ENCODE measurements at places on chromosomes 12 and 14.

GRCh38 chr12:72272731-72273498 lies 745 bp downstream of the TRHDE start:
- DNase-seq: no peak

- no peak for DNase-seq
These were observed 138.0 kb upstream of the CRY1 start for GRCh38 chr12:107231303-107231702.

DNA sequence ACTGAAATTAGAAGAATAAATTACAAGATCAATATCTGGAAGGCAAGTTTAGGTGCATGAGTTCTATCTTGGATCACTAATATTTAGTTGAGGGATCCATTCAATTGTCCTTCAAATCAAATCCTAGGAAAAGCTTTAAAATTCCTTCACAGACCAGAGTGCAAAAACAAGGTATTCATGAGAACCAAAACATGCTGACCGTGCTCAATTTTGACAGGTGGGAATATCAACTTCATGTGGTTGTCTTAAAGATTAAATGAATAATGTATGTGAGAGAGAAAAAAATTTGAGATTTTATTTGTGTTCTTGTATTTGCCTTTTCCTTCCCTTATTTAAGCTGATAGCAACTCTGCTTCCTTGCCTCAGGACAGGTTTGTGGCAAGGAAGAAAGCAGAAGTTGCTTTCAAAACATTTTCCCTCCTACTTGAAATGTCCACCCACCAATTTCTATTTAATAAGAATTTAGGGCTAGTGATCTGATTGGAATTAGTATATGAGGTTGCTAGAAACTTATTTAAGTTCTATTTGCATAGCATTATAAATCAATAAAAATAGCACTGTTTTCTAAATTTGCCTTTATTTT lies 4.9 kb upstream of the PPP1R12A start:
- DNase-seq: peak; percentile 29

DNA sequence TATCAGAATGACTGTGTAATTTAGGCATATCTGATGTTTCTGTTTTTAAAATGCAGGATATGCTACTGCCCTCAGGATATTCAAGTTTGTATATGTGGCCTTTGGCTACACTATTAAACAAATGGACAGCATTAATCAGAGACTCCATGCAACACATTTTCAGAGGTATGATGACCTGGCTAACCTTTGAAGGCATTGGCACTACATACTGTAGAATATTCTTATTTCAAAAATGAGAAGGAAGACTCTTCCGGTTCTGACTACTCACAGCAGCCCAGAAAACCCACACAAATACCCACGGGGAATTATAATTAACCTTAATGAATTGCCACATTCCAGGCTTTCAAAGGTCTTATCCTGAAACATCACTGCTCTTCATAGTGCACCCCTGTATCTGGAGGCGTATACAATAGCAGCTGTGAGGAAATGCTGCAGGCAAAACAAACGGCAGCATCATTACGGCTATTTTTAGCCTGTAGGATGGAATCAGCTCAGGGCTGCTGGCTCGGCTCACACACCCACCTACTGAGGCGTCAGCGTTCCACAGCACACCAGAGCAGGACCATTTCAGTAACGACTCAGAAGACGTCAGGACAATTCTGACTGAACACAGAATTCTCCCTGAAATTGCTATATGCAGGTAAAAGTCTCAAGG lies 648.5 kb downstream of the RPS29 start:
- DNase-seq: no peak

DNA sequence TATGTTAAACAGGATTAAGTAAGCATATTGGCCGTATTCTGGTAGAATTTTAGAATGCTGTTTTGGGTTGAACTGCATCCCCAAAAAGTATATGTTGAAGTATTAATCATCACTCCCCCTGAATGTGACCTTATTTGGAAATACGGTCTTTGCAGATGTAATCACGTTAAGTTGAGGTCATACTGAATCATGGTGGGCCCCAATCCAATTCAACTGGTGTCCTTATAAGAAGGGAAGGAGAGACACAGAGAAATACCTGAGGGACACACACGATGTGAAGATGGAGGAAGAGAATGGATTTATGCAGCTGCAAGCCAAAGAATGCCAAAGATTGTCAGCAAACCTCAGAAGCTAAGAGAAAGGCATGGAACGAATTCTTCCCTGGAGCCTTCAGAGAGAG lies 268.6 kb downstream of the ITPR2 start:
- DNase-seq: no peak

- no peak for DNase-seq
These were observed 4.5 kb downstream of the TMX1 start for GRCh38 chr14:51244591-51244990.

- DNase-seq: peak; percentile 51
These were observed 54.6 kb downstream of the TTC8 start for GRCh38 chr14:88879022-88879421.

DNA sequence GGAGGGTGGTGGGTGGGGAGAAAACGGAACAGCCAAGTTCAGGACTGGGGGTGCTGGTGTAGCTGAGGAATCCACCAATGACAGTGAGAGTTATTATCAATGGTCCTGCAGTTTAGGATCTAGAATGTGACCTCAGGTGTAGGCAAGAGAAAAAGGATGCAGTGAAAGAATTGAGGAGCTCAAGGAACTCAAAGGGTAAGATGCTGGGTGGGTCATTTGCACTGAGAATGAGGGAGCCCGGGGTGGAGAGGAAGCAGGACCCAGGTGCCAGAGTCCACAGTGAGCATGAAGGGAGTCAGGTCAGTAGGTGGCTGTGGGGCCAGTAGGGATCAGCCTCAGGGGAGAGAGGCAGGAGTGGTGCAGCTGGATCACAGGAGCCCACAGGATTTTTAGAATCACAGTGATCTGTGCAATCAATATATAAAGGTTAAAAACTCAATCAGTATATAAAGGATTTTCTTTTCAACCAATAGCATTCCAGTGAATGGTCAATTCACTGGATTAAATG lies 3.2 kb upstream of the KRT7 start:
- DNase-seq: no peak

DNA sequence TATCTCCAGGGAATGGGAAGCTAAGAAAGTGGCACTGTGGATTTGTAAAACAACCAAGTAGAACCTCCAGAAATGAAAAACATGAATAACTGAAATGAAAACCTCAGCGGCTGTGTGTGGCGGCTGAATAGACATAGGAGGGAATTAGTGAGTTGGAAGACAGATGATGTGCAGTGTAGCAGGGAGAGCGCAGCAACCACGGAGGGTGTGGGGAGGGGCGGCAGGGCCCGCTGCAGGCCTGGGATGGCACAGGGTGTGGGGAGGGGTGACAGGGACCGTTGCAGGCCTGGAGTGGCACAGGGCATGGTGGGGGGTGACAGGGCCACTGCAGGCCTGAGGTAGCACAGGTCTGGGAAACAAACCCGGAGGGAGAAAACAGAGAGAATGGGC lies 51.1 kb downstream of the BEGAIN start:
- no peak for DNase-seq

DNA sequence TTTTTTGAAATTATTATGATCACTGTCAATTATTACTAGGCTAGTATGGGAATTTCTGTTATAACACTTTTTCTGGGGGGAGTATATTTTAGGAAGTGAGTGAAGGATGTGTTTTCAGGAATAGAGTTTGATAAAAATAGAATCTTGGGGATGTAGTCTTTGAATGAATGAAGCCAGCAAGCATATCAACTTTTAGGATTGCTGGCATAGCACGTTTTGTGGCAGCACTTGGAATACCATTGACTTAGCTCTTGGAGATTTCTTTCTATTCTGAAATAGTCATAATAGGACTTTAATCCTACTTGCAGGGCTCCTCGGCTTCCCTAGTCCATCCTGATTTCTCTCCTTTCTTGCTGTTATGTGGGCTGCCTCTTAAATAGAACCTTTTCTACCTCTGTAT lies 141.6 kb downstream of the DACT1 start:
- no peak for DNase-seq

- DNase-seq: no peak
These were observed 42.1 kb downstream of the KRT80 start for GRCh38 chr12:52149651-52150241.

DNA sequence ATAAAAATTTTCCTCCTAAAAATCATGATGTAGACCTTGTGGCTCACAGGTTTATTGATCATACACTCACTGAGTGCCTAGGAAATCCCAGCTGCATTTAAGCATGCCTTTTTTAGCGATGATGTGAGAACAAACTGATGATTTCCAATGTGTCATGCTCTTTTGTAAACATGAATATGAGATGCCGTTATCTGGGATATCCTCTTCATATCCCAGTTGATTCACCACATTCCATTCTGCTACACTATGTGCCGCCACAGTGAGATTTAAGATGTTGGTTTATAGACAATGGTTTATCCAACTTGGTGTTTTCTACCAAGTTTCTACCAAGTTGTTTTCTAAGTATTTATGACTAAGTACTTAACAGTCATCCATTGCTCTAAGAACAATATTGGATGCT lies 5.2 kb downstream of the OR4E1 start:
- DNase-seq: no peak

DNA sequence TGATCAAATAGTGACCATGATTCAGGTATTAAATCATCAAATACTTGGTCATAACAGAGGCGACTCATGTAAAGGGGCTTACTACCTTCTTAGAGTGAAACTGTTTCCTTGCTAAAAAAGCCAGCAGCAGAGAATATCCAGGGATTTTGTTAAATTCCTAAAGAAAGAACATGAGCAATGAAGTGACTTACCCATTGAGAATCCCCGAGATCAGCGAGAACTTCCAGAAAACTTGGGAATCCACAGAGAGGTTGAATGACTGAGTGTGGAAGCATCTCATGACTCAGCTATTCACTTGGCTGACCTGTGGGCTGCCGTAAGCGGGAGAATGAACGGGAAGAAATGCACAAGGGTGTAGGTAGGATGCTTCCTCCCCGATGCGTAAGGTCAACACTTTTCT lies 85.3 kb upstream of the KCNA1 start:
- no peak for DNase-seq

Data from CD14-positive monocyte (primary cell).